Kidney capillary endothelial cell (primary cell): ENCODE measurements at places on chromosomes 12 and 14.

DNA sequence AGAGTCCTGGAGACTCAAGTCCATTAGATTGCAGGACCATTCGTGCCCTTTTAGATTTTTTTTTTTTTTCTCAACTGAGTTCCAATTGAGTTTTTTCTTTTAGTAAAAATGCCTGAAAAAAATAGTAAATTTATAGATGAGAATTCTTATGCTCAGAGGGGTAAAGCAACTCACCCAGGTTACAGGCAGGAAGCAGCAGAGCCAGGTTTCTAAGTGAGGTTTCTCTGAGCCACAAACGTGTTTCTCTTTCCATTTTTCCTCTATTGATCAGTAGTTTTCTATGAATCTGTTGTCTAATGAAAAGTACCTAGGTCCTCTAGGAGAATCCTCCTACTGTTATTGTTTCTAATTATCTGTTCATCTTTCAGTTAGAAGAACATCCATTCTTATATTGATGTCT, 66.4 kb upstream of the C12orf71 start:
- DNase-seq: no peak

DNA sequence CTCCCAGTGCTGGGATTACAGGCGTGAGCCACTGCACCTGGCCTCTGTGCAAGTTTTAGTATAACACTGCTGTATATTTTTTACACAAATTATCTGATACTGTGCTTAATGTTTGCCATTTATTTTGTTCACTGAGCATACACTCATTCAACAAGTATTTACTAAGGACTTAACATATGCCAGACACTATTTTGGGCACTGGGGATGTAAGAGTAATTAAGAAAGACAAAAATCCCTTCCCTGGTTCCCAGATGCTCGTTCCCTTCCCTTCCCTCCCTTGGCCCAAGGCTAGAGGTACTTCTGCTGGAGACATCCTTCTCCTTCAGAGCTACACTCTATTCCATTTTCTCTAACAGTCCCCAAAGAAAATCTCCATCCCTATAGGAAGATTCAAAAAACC, 12.5 kb downstream of the CIT start:
- DNase-seq: no peak

DNA sequence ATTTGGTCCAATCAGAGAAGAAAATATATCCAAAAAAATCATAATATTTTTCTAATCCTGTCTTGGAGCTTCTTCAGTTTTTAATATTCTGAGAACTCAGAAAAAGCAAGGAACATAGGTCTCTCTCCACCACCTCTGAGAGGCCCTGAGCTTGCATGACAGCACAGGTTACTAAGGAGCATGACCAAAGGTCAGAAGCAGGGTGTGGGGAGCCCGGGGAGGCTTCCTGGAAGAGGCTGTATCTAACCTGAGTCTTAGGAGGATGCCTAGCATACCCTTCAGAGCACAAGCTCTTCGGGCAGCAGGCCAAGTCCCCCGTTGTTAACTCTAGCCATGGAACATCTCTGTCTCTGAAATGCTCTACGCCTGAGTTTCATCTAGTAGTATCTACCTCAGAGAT, 15.7 kb upstream of the STON2 start:
- DNase-seq: no peak

DNA sequence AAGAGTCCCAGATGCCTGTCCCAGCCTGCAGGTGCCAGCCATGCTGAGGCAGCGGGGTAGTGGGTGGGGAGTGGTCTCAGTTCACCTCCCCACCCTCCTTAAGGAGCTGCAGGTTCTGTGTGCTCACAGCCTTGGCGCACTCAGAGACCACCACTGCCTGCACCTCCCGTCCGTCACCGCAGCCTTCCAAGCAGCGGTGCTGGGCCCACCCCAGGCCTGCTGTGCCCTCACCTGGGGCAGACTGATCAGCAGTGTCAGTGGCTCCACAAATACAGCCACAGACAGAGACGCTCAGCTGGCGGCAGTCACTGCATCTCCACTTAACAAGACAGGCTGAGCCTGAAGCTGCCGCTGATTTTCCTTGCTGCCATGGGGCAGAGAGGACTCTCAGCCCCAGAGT, 120.2 kb downstream of the RFLNA start:
- DNase-seq: no peak

DNA sequence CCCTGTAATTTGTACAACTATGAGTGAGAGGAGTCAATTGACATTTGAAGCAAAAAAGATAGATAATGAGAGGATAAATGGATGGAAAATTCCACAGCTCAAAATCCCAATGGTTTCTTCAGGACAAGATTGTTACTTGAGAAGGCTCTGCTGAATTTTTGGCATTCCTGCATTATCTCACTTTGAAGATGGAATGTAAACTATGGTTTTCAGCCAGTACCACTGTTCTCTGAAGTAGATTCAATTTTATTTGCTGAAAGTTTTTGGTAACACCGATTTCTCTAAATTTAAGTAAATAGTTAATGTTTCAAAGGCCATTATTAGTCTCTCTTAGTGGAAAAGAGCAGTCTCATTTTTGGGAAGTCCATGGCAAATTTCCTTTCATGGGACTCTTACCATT, 121.9 kb upstream of the SLC38A2 start:
- DNase-seq: no peak

- no peak for DNase-seq
Observed at GRCh38 chr12:19830446-19830845, 391.2 kb downstream of the AEBP2 start.

DNA sequence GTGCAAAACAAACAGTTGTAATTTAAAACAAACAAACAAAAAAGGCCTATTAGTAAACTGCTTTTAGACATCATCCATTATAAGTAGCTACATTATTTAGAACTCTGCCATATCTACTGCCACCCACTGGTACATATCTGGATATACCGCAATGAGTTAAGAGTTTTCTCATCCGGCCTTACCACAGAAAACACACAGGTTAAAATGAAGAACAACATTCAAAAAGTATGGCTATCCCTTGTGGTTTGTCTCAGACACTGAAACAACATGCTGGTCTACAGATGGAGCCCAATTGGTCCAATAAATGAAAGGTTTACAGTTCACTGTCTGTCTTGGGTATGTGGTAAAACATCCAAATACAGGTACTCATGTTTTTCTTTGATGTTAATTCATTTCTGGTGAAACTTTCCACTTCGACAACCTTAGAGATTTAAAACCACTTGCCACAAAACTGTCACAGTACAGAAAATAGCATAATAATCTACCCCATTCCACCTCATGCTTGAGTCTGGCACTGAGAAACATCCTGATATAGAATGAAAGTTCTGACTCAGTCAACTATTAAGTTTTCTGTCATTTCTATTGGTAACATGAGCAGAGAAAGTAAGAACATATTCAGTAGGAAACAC, 354.3 kb downstream of the CEP128 start:
- peak; percentile 35 for DNase-seq

DNA sequence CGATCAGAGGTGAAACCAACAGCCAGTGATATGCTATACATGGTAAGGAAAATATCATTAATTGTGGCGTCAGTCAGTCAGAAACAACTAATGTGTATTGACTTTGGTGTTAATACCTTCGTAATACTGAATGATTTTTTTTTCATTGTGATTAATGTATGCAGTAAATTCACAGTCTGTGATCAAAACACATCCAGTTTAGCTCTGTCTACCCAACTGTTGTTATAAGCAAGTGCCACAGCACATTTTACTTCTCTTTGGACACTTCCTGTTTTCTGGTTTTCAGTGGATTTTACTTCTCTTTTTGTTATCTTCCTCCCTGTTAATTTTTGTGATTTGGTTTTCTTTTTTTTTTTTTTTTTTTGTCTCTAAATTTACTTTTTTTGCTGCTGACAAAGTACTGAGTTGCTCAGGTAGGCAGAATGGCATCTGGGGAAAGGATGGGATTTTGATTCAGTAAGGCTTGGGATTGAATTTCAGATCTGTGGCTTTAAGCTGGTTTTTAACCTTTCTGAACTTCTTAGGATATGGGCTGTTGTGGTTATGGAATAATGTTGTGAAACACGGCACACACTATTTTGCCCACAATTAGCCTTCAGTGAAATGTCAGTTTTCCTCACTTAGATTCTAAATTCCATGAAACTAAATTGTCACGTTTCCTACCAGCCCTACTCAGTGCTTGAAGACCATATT, 604 bp downstream of the GLIPR1 start:
- no peak for DNase-seq

- no peak for DNase-seq
Observed at GRCh38 chr14:93008381-93008780, 85.4 kb downstream of the CHGA start.

DNA sequence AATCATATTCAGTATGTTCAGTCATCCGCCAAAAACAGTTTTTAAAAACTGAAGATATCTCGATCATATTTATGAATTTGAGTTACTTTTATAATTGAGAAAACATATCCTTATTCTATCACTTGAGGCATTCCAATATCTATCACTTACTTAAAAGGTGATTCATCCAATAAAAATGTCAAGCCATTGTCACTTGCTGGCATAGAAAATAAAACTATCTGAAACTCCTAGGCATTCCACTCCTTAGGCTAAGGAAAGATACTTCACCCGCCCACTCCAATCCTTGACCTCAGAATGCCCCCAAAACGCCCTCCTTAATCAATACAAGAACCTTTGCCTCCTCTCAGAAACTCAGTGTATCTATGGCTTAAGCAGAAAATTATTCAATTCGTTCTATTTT, 51.3 kb upstream of the AMIGO2 start:
- no peak for DNase-seq

GRCh38 chr12:3453206-3453989, 37.6 kb upstream of the PRMT8 start:
- DNase-seq: no peak

DNA sequence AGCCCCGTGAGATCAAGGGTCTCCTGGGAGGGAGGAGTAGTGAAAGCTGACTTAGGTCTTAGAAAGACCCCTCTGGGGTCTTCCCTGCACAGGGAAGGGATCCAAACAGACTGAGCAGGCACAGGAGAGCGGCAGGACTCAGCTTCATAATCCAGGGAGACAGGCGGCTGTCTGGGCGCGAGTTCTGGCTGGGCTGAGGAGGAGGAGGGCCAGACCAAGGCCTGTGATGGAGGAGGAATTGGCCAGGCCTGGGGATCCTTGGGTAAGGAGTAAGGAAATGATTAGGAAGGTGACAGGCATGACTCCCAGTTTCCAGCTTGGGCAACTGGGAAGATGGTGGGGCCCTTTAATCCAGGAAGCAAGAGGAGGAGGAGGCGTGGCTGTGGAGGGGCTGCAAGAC, 93.1 kb downstream of the DICER1 start:
- DNase-seq: no peak

- no peak for DNase-seq
Observed at GRCh38 chr14:67722293-67722692, 20.6 kb downstream of the RDH12 start.

GRCh38 chr12:7444076-7444475, at the start of gene CD163L1:
Gene CD163L1 (minus strand): TSS chr12:7444153. CDS start chr12:7444127, 26 bp downstream.
- no peak for DNase-seq

DNA sequence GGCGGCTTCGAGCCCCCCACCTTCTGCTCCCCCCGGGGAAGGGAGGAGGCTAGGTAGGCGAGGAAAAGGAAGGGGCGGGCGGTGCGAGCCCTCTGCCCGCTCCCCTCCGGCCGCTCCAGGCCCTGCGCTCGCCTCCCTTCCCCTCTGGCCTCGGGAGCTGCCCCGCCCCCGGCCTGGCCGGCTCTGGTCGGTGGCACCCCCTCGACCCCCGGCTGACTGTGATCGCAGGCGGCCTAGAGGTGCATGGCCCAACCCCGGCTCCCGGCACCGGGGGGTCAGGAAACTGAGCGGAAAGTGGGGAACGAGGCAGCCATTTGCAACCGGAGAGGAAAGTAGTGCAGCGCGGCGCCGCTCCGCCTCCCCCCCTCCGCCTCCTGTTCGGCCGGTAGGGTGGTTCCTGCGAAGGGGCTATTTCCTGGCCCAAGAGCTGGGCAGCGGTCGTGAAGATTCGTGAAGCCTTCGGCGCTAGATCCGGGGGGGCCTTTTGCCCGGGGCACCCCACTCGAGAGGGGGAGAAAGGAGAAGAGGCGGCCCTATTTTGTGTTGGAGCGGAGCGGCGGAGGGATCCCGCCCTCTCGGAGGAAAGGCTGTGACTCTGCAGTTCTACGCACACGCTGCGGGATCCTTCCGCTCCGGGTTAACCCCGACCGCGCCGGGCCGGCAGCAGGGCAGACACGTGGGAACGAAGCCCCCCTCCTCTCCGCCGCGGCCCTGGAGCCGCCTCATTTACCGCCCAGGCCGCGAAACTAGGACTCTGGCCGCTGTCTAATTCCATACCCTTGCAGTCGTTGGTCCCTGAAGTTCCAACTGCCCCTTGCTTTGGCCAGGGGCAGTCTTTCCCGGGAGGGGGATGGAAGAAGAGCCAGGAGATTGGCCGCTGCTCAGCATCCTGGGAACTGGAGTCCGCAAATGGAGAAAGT, at the start of gene KMT2D:
TSS of gene KMT2D (minus strand) at position 558 of the 920 bp plus-strand sequence. CDS start 5,470 bp downstream, outside the sequence.
- DNase-seq: peak; percentile 86

- DNase-seq: no peak
Observed at GRCh38 chr14:89908712-89909450, 45.6 kb downstream of the EFCAB11 start.

GRCh38 chr12:93727911-93728310, 50.7 kb downstream of the CRADD start:
- DNase-seq: no peak

DNA sequence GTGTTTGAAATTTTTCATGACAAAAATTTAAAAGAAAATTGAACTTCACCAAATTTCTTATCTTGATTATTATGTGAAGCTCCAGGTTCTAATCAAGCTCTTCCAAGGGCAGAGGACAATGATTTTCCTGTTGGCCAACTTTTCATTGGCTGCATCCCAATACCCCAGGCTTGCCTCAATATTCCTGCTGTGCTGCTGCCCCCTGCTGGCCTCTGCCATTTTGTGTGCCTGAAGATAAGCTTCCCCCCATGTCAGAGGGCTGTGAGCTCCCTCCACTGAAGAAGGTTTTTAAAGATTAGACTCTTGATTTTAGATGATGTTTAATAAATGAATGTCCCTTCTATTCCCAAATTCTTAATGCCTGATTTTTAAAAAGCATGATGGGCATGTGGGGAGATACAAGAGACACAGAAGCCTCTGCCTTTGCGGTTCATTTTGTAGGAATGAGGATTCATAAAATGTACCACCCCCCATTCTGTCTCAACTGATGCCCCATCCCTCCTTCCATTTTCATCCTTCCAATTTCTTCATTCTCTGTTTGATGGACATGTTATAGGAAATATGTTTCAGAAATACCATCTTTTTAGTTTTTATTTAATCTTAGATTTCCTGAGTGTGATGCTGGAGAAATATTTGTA, 76.7 kb upstream of the RGS6 start:
- DNase-seq: peak; percentile 62

- peak; percentile 32 for DNase-seq
Observed at GRCh38 chr14:21043974-21044618, 1.9 kb downstream of the RNASE7 start.

- no peak for DNase-seq
Observed at GRCh38 chr12:49489720-49490119, 49.1 kb upstream of the KCNH3 start.
